Right lobe of liver (tissue), 6 donors: ENCODE measurements at places on chromosomes 2 and 18.

DNA sequence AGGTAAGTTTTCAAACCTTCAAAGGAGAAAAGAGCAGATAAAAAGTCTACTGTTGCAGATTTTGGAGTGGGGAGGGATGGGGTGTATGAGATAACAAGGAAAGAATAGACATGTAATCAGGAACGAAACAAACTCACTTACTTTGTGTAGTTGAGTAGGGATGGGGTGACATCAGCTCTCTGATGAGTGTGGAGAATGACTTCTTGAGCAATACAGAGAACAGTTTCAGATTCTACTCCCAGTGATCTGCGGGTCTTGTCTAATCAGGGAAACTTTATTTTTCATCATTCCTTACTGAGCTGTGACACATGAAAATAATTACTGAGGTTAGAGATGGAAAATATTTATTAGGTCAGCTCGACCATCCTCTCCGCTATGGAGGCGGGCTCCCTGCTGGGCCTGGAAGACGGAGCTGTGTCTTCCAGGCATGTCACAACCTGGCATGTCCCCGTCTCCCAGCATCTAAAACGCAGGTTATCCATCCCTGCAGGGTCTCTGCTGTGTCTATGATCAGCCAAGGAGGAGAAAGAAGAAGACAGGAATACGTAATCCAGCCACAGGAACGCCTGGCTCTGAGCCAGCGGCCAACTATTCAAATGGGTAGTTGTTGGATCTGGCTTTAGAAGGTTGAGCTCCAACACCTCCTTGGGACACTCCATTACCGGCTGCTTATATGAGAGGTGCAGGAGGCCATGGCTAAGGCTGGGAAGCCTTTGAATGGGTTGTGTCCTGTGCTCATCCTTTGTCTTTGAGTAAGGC is 99.0 kb upstream of the SATB2 start:
- DNase-seq: no peak

- DNase-seq: no peak
These were observed 8.6 kb upstream of the L3MBTL4 start for GRCh38 chr18:6423289-6423688.

DNA sequence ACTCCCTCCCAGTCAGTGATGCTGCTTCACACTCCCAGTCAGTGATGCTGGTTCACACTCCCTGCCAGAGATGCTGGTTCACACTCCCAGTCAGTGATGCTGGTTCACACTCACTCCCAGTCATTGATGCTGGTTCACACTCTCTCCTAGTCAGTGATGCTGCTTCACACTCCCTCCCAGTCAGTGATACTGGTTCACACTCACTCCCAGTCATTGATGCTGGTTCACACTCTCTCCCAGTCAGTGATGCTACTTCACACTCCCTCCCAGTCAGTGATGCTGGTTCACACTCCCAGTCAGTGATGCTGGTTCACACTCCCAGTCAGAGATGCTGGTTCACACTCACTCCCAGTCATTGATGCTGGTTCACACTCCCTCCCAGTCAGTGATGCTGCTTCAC is 34.3 kb upstream of the KCNG2 start:
- DNase-seq: no peak

GRCh38 chr2:43467891-43468290 is 127.9 kb downstream of the THADA start:
- no peak for DNase-seq

GRCh38 chr2:223053484-223054192 is 1.6 kb downstream of the KCNE4 start:
- DNase-seq: no peak

DNA sequence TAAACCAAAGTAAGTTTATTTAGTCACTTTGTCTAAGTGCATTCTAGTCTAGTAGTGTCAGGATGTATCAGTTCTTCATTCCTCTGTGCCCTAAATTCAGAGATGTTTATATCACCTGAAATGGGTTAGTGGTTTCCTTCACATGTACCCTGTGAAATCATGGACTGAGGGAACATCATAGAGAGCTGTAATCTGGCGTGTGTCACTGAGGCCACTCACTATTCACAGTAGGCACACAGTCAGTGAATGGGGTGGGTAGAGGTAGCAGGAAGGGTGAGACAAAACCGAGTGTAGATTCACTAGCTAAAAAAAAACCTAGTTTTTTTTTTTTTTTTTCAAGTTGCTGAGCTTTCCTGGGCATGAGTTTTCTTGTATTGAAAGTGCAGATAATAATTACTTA is 5.6 kb downstream of the KIF5C start:
- no peak for DNase-seq

- DNase-seq: no peak
These were observed 369.8 kb downstream of the ARHGAP15 start for GRCh38 chr2:143499061-143499460.

GRCh38 chr2:86417961-86418360 is 23.2 kb upstream of the KDM3A start:
- no peak for DNase-seq

GRCh38 chr2:26088038-26088643 is 54.3 kb downstream of the RAB10 start:
- no peak for DNase-seq

DNA sequence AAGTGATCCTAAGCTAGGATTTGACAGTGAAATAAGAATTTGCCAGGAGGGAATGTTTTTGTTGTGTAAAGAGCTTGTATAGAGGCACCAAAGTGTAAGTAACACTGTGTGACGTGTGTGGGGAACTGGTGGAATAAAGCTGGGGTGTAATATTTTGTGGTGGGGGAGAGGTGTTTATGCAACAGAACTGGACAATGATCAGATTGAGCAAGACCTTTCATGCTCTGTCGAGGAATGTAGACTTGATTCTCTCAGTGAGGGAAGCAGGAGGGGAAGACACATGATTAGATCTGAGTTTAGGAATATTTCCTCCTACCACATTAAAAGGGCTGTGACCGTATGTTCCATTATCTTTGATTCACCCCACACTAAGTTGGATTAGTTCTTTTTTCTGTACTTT is 43.6 kb downstream of the EFEMP1 start:
- no peak for DNase-seq

DNA sequence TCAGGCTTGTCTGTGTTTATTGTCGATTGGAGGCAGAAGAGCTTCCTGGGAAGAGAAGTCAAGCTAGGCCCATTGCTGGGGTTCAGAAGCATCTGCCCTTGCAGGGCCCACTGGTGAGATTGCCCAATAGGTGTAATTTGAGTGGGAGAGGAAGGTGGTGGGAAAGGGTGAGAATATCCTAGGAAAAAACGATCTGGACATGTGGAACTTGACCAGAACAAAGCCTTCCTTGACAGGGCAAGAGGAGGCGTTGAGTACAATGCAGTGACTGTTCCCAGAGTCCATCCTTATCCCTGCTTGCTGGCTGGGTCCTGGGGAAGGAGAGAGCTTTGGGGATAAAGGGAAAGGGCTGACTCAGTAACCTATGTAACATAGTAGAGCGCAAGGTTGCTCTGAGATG is 27.1 kb downstream of the NABP1 start:
- DNase-seq: no peak

GRCh38 chr2:165901620-165902298 is 51.8 kb downstream of the TTC21B start:
- no peak for DNase-seq

GRCh38 chr2:158796652-158797051 is 1.5 kb downstream of the DAPL1 start:
- DNase-seq: no peak

- DNase-seq: no peak
These were observed 600.1 kb upstream of the FSHR start for GRCh38 chr2:49754381-49754780.

GRCh38 chr18:11336241-11336640 is 186.9 kb upstream of the PIEZO2 start:
- DNase-seq: no peak

- DNase-seq: no peak
These were observed 149.3 kb upstream of the PGAP1 start for GRCh38 chr2:197075754-197076337.

DNA sequence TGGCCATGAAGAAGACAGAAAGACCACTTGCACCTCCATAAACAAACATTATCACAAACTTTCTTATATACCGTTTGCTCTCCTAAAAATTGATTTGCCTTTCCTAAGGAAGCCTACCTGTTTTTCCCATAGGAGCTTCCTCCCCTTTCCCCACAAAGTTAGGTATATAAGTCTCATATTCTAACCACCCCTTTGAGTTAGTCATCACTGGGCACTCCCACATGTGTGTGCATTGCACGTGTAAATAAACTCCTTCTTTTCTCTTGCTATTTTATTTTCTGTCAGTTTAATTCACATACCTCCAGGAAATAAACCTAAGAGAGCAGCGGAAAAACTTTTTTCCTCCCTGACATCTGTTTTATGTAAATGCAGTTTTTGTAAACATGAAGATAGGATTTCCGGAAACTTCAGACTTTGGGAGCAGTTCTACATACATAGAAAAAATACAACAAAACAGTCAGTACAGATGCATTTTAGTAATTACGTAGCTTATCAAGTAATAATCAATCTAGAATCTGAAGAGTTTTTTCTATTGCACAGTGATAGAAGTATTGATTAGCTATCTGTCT is 46.6 kb downstream of the PLCL1 start:
- DNase-seq: no peak

GRCh38 chr2:199744724-199745123 is 106.3 kb downstream of the FTCDNL1 start:
- no peak for DNase-seq

GRCh38 chr2:88048541-88048940 is 7.0 kb downstream of the KRCC1 start:
- no peak for DNase-seq

GRCh38 chr2:143954186-143954585 is 565.7 kb downstream of the ZEB2 start:
- no peak for DNase-seq

DNA sequence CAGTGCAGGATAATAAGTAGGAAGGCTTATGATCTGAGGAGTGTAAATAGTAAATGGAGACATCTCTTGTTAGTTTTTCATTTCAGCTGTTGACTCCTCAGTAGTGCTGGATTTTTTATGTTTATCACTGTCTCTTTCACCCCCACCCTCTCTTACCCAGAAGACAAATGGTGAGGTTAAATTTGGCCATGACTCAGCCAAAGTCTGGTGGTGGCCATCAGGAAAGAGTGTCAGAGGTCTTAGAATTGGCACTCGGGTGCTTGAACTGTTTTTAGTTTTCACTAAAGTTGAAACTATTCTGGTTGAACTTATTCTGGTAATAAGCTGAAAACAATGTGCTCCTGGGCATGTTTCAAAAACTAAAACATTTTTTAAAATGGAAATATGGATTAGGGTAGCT is 123.3 kb downstream of the FHOD3 start:
- no peak for DNase-seq

DNA sequence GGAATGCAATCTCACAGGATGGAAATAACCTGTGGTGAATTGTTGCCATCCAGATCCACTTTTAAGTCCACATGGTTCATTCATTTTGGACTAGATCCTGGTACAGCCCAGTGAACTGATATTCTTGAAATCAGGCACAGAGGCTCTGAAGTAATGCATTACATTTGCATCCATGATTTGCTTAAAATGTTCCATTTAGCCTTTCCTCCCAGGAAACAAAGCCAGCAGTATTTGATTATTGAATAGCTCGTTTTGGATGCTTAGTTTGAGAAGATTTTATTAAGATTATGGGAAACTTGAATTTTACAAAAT is 995.8 kb upstream of the CDH2 start:
- no peak for DNase-seq

DNA sequence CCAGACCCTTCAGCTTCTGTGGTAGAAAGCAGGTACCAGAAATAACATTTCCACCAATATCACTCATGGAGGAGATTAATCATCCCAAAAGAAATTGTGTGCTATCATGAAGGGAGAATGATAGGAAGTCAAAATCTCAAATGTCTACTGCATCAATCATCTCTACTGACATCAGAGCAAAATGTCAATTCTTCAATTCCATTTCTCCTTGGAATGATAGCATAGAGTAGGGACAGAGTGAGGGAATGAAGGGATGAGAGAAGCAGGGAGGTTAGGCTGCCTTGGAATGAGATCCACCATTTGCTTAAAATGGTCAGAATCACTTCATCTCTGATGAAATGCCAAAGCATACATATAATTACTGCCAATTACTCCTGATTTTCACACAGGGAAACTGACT is 371.8 kb upstream of the ACVR2A start:
- DNase-seq: no peak

DNA sequence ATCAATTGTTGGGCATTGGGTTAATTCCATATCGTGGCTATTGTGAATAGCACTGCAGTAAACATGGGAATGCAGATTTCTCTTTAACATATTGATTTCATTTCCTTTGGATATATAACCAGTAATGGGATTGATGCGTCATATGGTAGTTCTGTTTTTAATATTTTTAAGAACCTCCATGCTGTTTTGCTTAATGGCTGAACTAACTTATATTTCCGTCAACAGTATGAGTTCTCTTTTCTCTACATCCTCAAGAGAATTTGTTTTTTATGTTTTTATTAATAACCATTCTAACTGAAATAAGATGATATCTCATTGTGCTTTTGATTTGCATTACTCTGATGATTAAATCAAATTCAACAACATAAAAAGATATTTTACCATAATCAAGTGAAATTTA is 228.5 kb upstream of the FSIP2 start:
- DNase-seq: no peak

- DNase-seq: no peak
These were observed 108.6 kb upstream of the LRRTM1 start for GRCh38 chr2:80413136-80413535.

GRCh38 chr2:26176279-26176615 is 3.4 kb downstream of the GAREM2 start:
- DNase-seq: no peak

- DNase-seq: no peak
These were observed 70.9 kb downstream of the ZEB2 start for GRCh38 chr2:144449028-144449406.

- no peak for DNase-seq
These were observed 16.2 kb downstream of the SH2D6 start for GRCh38 chr2:85434696-85435095.

- no peak for DNase-seq
These were observed 461.4 kb downstream of the GALR1 start for GRCh38 chr18:77711096-77711495.

DNA sequence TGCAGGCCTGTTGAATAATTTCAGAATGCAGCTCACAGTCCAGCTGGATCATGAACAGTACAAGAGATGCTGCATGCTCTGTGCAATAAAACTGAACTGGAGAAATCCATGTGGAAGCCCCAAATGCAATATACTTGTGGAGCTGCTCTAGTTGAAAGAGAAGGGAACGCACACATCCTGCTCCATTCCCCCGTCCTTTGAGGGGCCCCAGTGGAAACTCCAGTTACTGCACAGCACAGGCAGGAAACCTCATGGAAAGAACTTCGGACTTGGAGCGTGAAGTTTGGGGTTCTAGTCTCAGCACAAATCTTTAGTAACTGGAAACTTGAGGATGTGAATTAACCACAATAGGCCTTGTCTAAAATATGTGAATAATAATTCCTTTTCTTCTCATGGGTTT is 73.2 kb downstream of the PLA2R1 start:
- no peak for DNase-seq

GRCh38 chr18:70659036-70659925 is 370.4 kb downstream of the SOCS6 start:
- no peak for DNase-seq

DNA sequence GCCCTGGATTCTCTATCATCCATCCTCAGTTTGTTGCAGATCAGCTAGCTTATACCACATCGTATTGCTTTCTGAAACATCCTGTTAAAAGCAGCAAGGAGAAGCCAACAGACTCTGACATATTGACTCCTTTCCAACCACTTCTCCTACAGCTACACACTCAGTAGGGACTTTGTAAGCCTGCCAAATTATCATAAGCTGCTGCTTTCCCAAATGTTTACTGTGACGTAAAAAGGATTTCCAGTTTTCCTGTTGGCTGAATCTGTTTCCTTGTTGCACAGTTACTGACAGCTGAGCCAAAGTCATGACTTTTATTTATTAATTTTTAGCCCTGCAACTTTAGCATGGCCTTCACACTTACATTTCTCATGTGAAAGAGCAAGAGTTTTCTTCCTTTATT is 294.3 kb downstream of the KCNJ3 start:
- no peak for DNase-seq
